Non-pigmented ciliary epithelial cell (primary cell): ENCODE measurements at places on chromosomes 11 and 22.
A peak's percentile ranks its signal among the peaks of the same experiment; 100 is the strongest.

- peak; percentile 32 for DNase-seq
Observed at GRCh38 chr11:92528001-92528400, 303.4 kb downstream of the FAT3 start.

DNA sequence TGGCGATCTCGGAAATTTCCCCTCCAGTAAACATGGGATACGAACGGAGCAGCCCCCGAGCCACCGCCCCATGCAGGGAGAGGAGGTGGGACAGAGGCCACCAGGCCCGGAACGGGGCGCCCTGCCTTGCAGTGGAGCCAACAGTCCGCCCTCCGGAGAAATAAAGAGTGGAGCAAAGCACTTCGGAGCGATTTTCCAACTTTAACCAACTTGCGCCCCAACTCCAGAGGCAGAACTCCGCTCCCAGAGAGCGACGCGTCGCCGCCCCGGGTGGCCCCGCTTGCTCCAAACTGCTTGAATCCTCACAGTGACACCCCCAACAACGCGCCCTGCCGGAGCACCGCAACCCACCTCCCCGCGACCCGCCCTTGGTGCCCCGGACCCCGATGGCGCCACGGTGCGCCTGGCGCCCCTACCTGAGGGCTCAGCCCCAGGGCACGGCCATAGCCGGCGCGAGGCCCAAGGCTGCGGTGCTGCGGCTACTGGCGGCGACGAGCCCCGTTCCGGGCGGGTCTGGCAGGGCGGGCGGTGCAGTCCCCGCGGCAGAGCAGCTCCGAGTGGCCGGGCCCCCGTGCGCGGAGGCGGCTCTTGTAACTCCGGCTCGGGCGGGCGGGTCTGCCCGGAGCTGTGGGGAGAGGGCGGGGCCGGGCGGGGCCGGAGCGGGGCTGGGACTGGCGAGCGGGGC, at the start of gene AHNAK:
AHNAK (minus strand) TSS at position 563 of the 685 bp plus-strand sequence. CDS start 10,708 bp downstream, outside the sequence.
- DNase-seq: no peak

- DNase-seq: no peak
Observed at GRCh38 chr11:61498767-61499341, 9.7 kb upstream of the LRRC10B start.

DNA sequence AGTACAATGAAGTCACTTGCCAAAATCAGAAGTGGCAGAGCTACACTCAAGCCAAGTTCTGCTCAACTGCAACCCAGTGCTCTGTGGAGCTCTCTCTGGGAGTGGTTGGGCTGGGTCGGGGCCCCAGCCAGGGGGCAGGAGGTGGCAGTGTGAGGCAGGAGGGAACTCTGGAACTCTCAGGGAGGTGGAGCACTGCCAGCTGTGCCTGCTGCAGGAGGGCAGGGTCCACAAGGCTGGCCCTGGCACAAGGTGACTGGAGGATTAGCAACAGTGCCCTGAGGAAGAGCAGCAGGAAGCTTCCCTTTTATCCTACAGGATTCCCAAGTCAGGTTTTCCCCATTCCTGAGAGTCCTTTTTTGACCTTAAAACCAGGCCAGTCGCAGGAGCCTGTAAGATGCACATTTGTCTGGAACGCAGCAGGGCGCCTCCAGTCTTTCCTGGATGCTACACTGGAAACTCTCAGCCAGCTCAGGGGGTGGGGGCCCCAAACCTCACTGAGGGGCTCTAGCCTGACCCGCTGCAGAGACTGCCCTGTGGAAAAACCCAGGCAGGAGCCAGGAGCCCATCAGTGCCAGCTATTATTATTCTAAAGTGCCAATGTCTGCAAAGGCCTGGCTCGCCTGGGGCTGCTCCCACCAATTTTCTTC, 31.8 kb downstream of the DKK3 start:
- no peak for DNase-seq

DNA sequence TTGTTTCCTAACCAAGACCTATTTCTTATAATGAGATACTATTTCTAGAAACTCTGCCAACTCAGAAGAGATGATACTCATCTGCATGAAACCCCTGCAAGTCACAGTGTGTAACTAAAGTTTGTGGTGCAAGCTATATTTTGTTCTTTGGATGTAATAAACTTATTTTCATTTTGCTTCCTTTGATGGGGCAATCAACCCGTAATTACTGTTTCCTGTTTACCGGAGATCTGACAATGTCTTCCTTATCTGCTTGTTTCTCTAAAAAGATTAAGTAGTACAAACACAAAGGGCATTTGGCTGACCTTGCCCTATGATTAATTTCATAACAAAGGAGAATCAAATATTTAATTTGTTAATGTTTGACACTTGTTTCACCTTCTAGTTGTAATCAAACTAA, 846.6 kb upstream of the ANO3 start:
- DNase-seq: no peak

- no peak for DNase-seq
Observed at GRCh38 chr11:102208835-102209234, 98.6 kb downstream of the YAP1 start.

DNA sequence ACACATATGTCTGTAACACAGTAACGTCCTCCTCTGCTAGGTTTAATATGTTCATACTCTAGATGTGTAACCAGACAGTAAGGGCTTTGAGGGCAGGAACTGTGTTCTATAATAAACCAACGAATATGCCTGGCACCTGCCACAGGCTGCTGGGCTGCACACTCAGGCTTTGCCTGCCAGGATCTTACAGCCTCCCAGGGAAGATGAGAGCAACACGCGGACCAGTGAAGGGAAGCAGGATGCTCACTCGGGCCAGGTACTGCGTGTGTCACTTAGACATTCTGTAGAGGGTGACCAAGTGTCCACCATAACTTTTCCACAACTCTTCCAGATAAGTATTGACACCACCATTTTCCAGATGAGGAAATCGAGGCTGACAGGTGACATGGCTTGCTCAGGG, 21.7 kb upstream of the BAIAP2L2 start:
- no peak for DNase-seq

DNA sequence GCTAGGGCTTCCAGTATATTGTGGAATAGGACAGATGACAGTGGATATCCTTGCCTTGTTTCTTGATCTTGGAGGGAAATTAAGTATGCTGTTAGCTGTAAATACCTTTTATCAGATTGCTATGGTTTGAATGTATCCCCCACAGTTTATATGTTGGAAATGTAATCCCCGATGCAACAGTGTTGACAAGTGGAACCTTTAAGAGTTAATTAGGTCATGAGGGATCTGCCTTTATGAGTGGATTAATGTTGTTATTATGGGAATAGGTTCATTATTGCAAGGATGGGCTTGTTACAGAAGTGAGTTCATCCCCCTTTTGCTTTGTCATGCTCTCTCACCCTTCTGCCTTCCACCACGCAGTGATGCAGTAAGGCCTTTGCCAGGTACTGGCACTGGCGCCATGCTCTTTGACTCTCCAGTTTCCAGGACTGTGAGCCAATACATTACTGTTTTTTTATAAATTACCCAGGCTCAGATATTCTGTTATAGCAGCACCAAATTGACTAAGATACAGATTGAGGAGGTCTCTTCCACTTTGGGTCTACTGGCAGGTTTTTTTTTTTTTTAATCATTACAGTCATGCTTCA, 16.4 kb downstream of the CABIN1 start:
- DNase-seq: no peak

- DNase-seq: peak; percentile 100
Observed at GRCh38 chr11:65615229-65615949, at the start of gene PCNX3. Gene PCNX3, plus strand, starts transcription at chr11:65615776. Its CDS starts 536 bp downstream, at chr11:65616312.

DNA sequence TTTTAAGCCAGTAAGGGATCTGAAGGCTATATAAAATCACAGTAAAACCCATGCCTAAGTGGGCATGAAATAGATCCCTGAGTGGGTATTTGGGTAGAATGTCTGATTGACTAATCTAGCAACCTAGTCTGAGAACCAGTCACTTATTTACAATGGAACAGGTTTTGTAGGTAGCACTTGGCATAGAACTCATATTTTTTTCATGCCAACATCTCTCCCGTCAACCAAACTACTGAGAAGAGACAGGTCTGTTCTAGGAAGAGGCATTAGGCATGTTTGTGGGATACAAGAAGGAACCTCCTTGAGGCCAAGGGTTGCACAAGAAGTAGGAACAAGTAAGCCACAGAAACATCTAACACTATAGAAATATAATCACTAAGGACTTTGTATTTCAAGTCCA, 840.4 kb upstream of the TENM4 start:
- DNase-seq: no peak

GRCh38 chr11:111469200-111469599, 43.0 kb downstream of the BTG4 start:
- DNase-seq: no peak

GRCh38 chr11:111557425-111558111, 17.0 kb downstream of the LAYN start:
- peak; percentile 98 for DNase-seq

DNA sequence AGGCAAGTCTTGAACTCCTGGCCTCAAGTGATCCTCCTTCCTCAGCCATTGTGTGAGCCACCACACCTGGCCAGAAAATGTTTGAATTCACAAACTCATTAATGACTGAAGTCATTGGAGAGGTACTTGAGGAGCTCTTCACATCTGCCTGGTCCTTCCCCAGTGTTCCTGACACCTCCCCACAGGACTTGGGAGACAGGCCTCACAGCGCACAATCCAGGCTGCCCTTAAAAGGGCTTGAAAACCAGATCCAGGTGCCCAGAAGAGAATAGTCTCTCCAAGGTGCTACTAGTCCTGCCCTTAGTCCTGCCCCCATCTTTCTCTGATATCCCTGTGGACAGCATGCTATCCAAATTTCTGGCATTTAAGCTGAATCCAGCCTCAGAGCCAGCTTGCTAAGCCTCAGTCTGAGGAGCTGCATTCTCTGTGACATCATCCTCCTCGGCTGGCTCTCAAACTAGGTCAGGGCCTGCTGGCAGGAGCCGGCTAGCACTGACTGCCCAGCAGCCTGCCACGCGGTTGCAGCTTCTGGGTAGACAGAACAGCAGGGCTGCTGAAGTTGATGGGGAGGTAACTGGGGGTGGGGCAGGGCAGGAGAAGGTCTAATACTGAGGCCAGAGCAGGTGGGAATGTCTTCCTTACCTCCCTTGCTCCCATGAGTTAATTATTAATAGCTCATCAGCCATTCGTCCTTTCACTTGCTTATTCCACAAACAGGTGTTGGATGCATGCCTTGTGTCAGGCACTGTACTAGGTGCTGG, 35.3 kb upstream of the NECTIN1 start:
- peak; percentile 10 for DNase-seq

DNA sequence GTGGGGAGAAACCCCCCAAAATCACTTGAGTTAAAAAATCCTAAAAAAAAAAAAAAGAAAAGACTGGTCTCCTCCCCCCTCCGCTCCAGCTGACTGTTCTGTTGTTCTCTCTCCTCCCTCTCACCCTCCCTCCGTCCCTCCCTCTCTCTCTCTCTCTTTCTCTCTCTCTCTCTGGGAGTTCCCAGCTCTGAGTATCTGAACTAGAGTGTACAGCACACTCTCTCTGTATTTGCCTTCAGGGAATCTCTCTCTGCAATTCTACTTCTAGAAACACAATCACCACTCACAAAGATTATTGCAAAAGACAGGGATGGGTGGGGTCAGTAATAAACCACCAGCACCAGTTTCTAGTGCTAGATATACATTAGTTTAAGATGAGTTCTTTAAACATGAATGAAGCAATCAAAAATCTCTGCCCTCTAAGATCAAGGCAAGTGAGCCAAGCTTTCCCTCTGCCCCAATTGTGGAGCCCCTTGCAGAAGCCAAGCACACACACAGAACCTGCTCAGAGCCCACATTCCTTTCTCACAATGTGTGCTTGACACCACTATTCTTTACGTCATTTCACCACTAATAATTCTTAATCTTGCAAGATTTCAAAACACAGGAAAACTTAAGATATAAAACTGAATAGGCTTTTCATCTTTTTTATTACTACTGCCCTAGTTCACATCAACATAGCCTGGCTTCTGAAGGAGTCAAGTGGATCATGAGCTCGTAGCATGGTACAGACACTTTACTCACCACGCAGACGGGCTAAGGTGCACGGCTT, 133.5 kb downstream of the RBFOX2 start:
- no peak for DNase-seq

GRCh38 chr22:44667276-44667675, 34.7 kb upstream of the PRR5 start:
- no peak for DNase-seq
